ENCODE measurements at places on chromosomes 2 and 18. TPM values are rescaled to one million over a fixed set of nuclear protein-coding genes. Genes with fewer than 3 reads are reported as not detected.

- no peak overlapping the region for H3K27ac ChIP-seq
- no peak for DNase-seq
- H3K4me3 ChIP-seq: no peak overlapping the region
- no peaks in the 10 kb centered on the region for H3K27me3 ChIP-seq
- no peaks in the 10 kb centered on the region for H3K36me3 ChIP-seq
Observed at GRCh38 chr2:126731353-126731752, 75.4 kb downstream of the GYPC start.

- DNase-seq: no peak
- H3K4me1 ChIP-seq: peaks cover 11% of the 10 kb centered on the region
- no peak overlapping the region for H3K27ac ChIP-seq
- no peaks in the 10 kb centered on the region for H3K36me3 ChIP-seq
- H3K4me3 ChIP-seq: no peak overlapping the region
Observed at GRCh38 chr18:22165049-22165602, 4.3 kb upstream of the GATA6 start.

DNA sequence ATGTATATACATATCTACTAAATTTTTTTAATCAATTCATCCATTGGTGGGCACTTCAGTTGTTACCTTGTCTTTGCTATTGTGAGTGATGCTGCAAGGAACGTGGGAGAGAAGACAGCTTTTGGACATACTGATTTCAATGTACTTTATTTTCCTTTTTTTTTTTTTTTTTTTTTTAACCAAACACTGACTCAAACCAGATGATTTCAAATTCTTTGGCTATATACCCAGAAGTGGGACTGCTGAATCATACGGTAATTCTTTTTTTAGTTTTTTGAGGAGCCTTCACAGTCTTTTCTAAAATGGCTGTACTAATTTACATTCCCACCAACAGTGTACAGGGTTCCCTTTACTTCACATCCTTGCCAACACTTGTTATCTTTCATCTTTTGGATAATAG lies 204.7 kb downstream of the INSIG2 start:
- H3K36me3 ChIP-seq: no peaks in the 10 kb centered on the region
- no peaks in the 10 kb centered on the region for H3K4me1 ChIP-seq
- H3K4me3 ChIP-seq: no peak overlapping the region
- peaks cover 32% of the 10 kb centered on the region for H3K27me3 ChIP-seq
- H3K27ac ChIP-seq: no peak overlapping the region

CXCR4 gene
- total RNA-seq: 56.4 TPM

MYL1 gene
- not detected for total RNA-seq

Data from activated naive CD8-positive, alpha-beta T cell treated with anti-CD3 and anti-CD28 coated beads for 36 hours (primary cell).